ENCODE measurements at places on chromosomes 1 and 21. TPM values are rescaled to one million over a fixed set of nuclear protein-coding genes. Genes with fewer than 3 reads are reported as not detected.

Gene OR2L5
- not detected for total RNA-seq

Gene PODN
- 18.1 TPM for total RNA-seq

Gene CYP4Z1
- total RNA-seq, result 0.55 TPM

Gene RPS8
- 1,364 TPM for total RNA-seq

Gene TLR5
- total RNA-seq, result 6.9 TPM

Gene CHRNB2
- total RNA-seq, result 0.92 TPM

Gene NBPF4
- total RNA-seq, result not detected

Gene NTRK1
- total RNA-seq, result 0.67 TPM

Gene IFFO2
- total RNA-seq, result 15.5 TPM

Gene CD101
- total RNA-seq, result 6.1 TPM

Gene INKA2
- total RNA-seq, result 2.3 TPM

Gene RUNX1
- total RNA-seq, result 24.0 TPM

Gene KRTAP12-4
- not detected for total RNA-seq

Gene PPFIA4
- total RNA-seq, result 0.60 TPM

Gene SYT11
- total RNA-seq, result 18.4 TPM

GRCh38 chr1:27650171-27650538 lies 15.2 kb upstream of the FGR start:
- no peak for DNase-seq

- DNase-seq, result no peak
Observed at GRCh38 chr1:169964206-169964605, 70.5 kb upstream of the SCYL3 start.

GRCh38 chr1:51421964-51422363 lies 91.6 kb upstream of the TTC39A start:
- DNase-seq, result no peak

- DNase-seq, result no peak
Observed at GRCh38 chr1:59415881-59416280, 119.0 kb downstream of the FGGY start.

DNA sequence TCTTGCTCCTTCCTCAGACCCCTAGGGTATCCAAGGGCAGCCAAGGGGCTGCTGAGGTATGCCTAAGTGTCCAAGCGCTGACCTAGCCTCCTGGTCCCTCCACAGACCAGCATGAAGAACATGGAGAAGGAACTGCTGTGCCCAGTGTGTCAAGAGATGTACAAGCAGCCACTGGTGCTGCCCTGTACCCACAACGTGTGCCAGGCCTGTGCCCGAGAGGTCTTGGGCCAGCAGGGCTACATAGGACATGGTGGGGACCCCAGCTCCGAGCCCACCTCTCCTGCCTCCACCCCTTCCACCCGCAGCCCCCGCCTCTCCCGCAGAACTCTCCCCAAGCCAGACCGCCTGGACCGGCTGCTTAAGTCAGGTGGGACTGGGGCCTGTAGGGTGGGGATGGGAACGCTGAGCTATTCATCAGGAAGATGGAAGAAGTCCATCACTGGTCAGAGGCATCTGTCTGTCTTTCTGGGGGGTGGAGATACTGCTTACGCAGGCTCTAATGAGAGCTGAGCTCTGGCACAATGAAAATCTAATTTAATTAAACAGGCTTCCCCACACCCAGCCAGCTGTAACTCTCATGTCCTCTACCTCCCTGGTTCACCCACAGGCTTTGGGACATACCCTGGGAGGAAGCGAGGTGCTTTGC lies 1.8 kb downstream of the TRIM46 start:
- peak; percentile 42 for DNase-seq

DNA sequence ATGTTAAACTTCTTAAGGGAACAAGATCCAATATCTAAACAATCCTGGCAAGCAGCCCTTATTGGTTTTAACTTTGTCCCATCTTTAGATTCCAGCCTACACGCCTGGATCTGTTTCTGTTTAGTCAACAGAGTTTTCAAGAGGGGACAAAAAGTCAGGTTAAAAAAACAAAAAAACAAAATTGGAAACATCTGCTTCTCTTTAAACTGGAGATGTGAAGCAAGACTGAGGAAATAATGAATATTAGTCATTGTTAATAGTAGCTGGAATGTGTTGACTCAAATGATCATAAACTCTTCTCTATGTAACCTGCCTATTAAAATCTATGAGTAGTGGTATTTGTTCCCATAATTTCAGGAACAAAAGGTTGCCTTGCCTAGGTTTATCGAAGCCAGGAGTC lies 55.0 kb downstream of the NID1 start:
- no peak for DNase-seq

GRCh38 chr1:22812092-22812880 lies 101.6 kb downstream of the EPHB2 start:
- no peak for DNase-seq

DNA sequence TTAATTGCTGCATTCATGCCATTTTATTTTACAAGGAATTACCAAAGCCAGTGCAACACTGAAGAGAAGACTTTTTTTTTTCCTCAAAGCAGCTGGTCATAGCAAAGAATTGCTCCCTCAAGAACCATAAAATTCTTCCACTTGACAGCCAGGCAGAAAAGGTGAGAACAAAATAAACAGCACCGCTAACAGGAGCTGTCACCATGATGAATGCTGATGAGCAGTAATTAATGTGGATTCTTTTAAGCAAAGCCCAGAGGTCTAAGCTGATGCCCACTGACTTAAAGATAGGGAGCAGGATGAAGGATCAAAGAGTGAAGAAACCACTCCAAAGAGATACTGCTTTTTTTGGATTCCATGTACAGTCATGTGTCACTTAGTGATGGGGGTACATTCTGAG lies 428.4 kb downstream of the BRINP3 start:
- no peak for DNase-seq

DNA sequence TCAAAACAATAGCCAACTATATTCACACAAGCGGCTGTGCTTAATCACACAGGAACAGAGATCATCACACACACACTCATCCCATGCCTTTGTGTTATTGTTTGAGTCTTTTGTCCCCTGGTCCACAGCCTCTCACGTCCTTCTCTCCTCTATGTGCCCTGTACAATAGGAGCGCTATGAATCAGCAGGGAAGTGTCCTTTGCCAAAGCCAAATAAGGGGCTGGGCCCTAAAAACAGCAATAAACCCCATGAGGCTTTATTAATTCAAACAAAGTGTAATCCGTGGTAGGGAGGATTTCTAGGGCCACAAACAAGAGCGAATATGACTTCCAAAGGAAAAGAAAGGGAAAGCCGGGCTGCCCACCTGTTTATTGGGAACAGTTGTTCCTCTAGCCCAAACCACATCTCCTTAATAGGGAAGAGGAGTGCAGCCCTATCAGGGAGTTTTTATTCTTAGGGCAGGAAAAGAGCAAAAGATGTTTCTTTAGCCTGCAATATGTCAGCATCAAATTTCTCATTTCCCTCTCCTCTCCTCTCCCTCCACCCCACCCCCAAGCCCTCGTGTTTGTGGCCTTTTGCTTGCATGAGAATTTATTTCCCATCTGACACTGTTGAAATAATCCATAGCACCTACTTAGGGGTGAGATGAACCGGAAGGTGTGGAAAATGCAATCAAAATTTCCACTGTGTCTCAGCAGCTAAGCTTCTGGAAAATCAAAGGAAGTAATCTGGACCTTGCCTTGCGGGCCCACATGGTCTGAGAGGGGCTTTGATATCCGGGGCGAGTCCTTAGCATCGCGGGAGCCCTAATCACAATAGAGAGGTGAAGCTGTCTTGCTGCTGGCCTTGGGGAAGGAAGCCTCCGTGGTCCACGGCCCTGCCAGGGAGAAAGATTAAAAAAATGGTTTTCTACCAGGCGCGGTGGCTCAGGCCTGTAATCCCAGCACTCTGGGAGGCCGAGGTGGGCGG lies 45.3 kb upstream of the ITPKB start:
- DNase-seq, result no peak

DNA sequence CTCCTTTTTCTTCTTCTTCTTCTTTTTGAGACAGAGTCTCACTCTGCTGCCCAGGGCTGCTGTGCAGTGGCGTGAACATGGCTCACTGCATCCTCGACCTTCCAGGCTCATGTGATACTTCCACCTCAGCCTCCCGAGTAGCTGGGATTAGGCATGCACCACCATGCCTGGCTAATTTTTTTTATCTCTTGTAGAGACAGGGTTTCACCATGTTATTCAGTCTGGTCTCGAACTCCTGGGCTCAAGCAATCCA lies 13.0 kb upstream of the PADI1 start:
- no peak for DNase-seq

GRCh38 chr1:20376880-20377494 lies 86.3 kb downstream of the VWA5B1 start:
- peak; percentile 77 for DNase-seq

DNA sequence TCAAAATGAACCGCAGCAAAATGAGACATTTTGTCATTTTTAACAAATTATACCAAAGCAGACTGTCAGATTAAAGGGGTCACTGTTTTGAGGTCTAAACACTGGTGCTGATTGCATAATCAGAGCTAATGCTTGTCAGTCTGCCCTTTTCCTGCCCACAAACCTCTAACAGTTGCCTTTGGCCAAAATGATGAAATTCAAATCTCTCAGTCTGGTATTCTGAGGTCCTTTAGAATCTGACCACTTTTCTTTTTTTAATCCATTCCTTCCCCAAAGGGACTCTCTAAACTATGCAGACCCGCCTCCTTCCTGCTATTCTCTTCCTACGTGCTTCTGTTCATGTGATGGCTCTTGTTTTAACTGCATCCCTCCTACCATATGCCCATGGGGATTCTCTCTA lies 145.2 kb upstream of the SPATA6 start:
- no peak for DNase-seq

- no peak for DNase-seq
Observed at GRCh38 chr1:32772281-32773017, 44.7 kb downstream of the YARS1 start.

DNA sequence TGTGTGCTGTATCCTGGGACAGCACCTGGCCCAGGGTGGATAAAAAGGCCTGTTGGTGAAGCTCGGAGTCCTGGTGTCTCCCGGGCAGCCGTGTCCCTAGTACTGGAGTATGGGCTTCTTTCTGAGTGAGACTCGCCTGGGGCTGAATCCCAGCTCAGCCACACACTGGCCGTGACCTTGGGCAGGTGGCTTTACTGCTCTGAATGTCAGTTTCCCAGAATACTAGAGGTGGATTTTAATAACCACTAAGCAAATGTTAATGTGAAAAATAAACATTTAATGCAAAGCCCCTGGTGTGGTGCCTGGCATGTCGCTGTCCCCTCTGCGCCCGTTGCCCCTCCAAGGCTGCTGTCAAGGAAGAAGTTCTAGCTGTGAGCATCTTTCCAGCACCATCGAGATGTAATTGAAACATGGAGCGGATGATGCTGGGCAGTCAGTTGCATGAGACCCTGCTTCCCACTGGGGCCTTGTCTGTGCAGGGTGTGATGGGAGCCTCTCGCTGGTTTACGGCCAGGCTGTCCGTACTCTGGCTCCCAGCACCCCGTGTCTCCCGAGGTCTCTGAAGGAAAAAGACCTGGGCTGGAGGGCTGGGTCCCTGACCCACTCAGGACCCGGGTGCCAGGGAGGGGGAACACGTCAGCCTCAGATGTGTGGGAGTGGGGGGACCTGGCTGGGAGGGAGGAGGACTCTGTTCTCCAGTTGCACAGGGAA lies 527.8 kb downstream of the MATN1 start:
- no peak for DNase-seq

GRCh38 chr21:30408782-30409494 lies 13.1 kb downstream of the KRTAP13-1 start:
- peak; percentile 56 for DNase-seq

DNA sequence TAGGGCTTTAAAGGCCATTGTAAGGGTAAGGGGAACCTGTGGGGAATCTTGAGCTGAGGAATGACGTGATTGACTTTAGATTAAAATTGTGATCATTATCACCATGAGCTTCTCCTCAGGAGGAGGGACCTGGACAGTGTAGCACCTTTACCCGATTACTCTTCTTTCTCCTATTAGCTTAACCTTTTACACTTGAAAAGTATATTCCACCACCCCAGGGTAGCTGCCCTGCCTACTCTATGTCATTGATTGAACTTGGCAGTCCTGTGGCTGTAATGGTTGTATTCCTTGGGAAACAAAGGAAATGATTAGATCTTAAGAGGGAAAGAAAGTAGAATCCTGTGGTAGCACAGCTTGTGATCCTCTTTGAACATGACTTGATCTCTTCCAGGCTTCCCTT lies 47.7 kb downstream of the CACHD1 start:
- DNase-seq, result no peak

- DNase-seq, result no peak
Observed at GRCh38 chr1:19757641-19758040, 42.1 kb downstream of the TMCO4 start.

All from mucosa of descending colon (tissue), 3 donors.